ENCODE measurements at places on chromosomes 7 and 10.

DNA sequence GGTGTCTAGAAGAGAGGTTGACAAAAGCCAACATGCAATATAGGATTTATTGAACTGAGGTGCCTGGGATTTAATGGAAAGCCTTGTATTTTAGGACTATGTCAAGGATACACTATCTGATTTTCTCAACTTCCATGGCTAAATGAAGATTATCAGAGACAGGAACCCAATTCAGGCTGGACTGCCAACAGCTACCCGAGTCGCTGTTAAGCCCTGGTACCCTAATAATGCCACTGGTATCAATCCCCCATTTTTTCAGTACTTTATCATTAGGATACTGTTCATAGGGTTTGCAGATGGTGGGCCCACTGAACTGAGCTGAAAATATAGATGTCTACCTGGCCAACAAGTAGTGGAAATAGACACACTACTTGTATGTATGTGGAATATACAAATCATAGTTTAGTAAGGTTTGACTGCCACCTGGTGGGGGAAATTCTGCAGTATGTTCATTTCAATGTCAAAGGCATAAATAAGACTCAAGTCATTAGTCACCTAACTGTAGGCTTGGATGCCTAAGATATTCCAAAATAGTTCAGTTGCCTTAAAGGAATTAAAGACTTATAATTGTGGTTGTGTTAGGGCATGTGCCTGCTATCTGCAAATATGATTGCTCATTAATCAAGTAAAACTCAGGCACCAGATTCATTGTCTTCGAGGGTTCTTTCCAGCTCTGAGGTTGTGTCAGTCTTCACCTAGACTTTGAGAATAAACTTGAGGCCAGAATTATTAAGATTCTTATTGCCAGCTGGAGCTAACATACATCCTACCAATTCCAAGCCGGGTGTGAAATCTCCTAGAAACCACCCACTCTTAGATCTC, 34.1 kb upstream of the NOBOX start:
- peak; percentile 3 for DNase-seq

DNA sequence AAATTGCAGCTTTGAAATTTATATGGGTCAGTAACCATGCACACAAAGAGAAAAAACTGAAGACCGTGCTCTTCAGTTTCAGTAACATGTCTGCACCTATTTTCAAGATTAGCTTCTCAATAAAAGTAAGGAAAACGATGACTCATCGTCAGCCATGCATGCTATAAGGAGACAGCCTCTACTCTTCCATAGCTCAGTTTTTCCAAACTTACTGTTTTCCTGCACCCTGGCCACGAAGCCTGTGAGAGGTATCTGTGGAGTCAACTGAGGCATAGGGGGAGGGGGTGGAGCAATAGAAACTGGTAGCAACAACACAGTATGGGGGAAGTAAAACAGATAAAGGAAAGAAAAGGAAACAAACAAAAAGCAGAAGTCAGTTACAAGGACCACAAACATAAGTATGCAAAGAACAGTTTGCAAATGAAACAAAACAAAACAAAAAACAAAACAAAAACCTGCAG, 58.0 kb downstream of the PDSS1 start:
- DNase-seq = no peak

DNA sequence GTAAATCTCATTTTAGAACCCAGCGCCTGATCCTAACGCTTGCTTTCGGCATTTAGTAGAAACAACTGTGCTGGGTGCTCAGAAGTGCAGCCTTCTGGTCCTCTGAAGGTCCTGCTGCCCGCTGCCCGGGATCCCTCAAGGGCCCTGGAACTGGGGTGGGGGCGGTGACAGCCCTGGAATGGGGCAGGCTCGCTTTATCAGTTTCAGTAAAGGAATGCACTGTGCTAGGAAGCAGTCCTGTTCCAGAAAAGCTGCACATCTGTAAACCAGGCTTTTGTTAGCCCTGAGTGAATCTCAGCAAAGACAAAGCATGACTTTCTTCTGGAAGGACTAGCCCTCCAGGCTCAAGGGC, 254.6 kb downstream of the TNS3 start:
- DNase-seq = no peak

GRCh38 chr7:128906001-128906765, 4.3 kb downstream of the KCP start:
- no peak for DNase-seq

DNA sequence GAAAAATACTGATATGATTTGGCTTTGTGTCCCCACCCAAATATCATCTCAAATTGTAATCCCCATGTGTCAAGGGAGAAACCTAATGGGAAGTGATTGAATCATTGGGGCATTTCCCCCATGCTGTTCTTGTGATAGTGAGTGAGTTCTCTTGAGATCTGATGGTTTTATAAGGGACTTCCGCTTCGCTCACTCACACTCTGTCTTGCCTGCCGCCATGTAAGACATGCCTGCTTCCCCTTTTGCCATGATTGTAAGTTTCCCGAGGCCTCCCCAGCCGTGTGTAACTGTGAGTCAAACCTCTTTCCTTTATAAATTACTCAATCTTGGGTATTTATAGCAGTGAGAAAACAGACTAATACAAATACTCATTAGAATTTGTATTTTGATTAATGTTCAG, 5.1 kb upstream of the MRPS17 start:
- DNase-seq = no peak

- DNase-seq = no peak
Measured at GRCh38 chr7:26553582-26553981, 261.9 kb downstream of the SNX10 start.

DNA sequence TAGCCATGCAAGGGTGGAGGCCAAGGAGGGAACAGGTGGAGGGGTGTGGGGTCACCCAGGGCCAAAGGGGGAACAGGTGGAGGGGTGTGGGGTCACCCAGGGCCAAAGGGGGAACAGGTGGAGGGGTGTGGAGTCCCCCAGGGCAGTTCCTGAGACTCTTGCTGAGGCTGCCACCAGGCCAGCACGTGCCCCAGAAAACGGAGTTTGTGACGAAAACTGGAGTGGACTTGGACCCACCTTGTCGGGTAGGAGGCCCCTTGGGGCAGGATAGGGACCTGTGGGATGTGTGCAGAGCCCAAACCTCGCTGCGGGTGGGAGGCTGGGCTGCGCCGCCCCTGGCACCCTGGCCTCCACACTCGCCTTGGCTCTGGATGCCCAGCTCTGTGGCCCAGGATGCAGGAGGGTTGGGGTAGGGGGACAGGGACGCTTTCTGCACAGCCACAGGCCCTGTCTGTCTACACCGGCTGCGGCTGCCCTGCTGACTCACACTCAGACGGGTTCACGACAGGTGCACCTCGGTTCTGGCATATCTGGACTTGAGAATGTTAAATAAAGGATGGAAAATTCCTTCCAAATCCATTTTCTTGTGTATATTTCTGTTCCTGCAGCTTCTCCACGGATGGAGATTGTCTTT, 562 bp upstream of the ADGRA1 start:
- no peak for DNase-seq

DNA sequence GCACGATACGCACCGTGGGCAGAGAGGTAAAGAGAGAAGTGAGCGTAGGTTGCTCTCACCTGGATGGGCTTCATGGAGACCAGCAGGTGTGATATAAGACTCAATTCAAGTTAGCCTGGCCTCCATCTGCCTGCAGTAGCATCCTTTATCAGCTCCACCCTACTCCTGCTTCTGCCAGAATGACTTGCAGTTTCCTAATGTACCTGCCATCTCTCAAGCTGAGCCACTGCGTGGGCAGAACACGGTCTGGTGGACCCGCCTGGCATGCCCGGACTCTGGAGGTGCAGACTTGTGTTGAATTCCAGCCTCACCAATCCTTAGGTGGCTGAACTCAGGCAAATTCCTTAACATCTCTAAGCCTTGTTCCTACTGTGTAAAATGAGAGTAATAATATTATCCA, 64.3 kb downstream of the STEAP1B start:
- DNase-seq = no peak

- no peak for DNase-seq
Measured at GRCh38 chr7:77383333-77383740, 32.8 kb downstream of the GSAP start.

GRCh38 chr10:15427843-15428414, 56.8 kb upstream of the FAM171A1 start:
- no peak for DNase-seq

DNA sequence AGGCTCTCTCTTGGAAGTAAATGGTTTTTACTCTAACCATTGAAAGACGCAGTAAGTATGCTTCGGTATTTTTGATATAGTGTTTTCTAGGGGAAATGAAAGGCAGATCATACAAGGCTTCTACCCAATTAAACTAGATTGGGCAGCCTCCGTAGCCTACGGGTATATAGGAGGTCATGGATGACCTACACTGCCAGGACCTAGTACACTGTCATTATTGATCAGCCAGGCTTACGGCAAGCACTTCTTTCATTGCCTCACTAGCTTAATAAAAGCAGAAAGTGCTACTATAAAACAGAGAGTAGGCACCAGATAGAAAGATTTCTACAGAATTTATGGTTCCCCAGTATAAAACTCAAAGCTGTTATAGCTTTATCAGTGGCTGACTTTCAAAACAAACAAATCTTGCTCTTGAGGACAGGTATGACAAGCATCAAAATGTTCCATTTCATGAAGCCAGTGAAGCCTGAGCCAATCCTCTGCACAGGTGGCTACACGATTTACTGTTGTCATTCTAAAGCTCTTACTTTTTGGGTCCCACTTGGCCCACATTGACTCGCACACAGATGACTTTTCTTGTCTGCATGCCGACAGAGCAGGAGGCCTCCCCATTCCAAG, 358.1 kb downstream of the THSD7A start:
- no peak for DNase-seq

DNA sequence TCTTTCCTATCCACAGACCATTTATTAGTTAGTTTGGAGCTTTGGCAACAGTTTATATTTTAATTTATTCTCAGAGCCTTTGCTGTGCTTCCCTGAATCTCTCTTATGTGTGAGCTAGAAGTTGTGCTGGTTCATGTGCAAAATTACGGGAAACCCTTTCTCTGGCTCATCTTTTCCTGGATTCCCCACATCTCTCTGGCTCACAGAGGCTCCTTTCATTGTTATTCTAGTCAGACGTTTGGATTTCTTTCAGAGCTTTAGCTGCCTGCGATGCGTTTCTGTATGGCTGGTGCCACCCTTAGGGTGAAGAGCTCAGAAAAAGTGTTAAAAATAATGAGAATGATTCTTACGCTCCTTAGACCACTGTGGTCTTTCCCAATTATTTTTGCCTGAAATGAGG, 53.3 kb downstream of the TPST1 start:
- DNase-seq = no peak

DNA sequence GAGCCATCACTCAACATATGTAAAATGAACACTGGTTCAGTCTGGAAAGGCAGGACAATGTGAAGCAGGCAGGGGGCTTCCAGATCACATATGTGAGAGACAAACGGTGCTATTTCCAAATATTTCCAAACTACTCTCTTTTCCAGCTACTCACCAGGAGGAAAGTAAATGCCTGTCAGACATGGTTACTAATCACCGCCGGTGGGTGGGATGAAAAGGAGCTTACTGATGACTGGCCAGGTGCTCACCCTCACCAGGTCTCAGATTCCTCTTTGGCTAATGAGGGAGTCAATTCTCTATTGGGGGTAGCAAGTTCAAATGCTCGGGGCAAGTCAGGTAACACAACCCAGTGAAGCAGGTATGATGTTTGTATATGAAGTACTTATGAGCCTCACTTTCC, 9.7 kb upstream of the MSMB start:
- no peak for DNase-seq

GRCh38 chr7:17022920-17023319, 141.1 kb upstream of the AGR3 start:
- DNase-seq = no peak

DNA sequence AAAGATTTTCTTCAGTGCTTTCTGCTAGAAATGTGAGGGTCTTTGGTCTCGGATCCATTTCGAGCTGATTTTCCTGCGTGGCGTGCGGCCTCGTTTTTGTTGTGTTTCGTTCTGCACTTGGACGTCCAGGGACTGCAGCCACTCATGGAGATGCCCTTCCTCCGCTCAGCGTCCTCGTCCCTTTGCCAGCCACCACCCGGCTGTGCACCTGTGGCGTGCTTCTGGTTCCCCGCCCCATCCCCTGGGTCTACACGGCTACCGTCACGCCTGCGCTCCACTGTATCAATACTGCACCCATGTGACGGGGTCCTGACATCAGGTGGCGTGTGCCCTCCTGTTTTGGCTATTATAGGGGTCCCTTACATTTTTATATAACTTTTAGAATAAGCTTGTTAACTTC, 42.7 kb upstream of the NKX6-2 start:
- no peak for DNase-seq

DNA sequence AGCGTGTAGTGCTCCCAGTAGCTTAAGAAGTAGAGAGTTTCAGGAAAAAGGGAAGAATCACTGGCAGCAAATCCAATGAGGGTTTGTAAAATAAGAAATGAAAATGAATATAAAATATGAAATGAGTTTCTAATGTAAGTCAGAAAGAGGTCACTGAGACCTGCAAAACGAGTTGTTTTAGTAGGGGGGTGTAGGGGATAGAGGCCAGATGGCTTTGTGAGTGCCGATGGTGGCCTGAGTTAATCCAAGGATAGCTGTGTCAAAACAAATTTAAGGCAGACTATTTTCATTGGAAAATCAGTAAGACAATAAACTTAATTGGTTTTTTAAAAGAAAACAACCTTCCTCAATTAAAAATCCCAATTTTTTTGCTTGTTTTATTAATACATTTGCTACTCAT, 745 bp upstream of the ASB15 start:
- DNase-seq = no peak

- DNase-seq = no peak
Measured at GRCh38 chr10:16948361-16948760, 131.1 kb upstream of the RSU1 start.

DNA sequence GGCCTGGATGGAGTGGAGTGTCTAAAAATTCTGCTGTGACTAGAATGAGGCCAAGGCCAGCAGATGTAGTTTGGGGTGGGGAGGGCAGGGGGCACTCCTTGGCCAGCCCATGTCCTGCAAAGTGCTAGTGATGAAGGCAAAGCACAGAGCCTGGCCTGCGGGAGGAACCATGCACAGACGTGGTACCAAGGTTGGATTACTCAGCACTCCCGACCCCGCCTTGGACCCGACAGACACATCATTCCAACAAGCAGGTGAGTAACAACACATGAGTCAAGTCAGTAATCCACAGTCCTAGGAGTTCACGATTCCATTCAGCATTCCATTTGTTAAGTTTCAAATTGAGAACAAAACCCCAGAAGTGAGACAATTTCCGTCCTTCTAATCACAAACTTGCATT, 317.3 kb downstream of the TCERG1L start:
- DNase-seq = no peak

DNA sequence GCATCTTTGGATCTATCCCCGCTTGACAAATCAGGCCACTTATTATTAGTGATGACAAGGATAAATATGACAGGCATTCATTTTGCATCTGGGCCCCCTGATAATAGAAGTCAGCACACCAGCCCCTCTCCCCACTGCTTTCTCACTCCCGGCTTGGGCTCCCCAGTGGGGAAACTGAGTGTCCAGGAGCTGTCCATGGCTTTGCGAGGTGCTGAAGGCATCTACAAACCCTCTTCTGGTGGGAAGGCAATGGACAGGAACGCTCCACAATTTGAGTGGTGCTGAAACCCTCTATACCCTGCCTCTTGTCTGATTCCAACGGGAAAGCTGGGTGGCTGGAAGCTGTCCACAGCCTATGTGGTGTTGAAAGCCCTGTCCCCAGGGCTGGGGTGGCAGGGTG, 61.7 kb upstream of the PCBD1 start:
- DNase-seq = no peak
